Activated naive CD8-positive, alpha-beta T cell treated with anti-CD3 and anti-CD28 coated beads, Interleukin-2, amount 50 U/mL, for 16 hours (primary cell): ENCODE measurements at places on chromosomes 7 and 10.

DNA sequence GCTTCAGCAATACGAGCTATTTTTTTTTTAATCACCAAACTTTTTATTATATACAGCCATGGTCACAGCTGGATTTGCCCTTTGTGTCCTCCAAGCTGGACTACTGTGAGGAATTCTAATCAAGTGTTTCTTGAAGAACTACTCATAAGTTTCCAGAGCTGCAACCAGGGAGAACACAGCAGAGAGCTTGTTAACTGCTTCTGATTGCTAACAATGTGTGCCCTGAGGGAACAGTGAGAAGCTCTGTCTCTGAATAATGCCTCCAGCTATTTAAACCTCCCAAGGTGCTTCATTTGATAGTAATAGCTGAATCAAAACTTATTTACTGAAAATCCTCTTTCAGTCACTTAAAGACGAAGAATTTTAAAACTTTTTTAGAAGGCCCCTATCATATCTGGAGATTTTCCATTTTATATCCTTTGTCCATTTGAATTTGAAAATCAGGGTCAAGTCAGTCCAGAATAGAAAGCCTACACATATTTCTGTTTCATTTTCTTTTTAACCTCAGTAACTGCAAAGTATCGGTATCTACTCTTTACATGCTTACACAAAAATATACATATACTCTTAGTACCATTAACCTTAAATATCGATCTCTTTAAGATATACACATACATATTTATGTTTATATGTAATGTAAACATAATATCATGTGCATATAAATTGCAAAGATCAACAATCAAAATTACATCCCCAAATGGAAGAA is 1024.2 kb downstream of the GRM8 start:
- DNase-seq, result no peak

DNA sequence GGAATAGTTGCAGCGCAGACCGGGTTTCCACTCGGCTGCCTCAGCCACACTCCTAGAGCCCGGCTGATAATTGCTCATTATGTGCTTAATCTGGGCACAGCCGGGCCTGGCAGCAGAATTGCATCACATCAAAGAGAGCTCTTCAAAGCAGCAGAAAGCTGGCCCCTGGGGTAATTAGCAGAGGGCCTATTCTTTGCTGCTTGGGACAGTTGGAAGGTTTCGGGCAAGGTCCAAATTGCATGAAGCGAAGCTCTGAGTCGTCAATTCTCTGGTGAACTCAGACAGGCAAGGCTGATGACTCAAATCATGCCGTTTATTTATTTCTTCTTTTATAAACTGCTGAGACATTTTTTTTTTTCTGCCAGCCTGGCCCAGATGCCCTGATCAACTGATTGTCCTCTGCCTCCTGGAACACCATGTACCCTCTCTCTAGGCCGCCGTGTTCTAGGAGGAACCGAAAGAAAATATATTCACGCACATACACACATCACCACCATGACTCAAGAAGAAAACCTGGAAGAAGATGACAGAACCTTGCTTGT is 242.2 kb downstream of the RAB11FIP2 start:
- no peak for DNase-seq

DNA sequence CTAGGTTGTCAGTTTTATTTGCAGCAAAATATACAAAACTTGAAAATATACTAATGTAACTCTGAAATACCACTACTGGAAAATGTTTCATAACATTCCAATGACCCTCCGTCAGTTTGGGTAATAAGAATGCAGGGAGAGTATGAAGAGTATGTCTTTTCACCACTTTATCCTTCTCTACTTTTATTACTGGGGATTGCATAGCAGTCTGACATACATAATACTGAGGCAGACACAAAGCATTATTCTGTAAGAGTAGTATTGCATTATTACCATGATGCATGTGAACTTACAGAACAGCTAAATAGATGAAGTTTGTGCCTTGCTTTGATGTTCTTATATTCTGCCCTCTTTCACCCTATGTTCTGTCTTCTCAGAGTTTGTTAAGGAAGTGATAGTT is 151.8 kb upstream of the TPK1 start:
- DNase-seq, result no peak

DNA sequence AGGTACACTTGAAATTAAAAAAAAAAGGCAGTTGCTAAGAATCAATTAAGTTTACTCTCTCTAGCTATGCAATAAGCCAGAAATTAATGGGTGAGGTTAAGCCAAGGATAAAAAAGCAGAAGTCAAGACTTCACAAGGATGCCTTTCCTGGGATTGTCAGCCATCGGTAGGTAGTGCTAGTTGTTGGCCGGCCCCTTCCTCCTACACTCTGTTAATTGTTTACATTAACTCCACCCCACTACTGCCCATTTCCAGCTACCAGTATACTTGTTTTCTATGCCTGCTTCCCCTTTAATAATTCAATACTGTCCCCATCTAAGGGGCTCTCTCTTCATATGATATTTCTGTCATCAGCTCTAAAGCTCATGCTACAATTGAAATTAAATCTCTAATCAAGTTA is 461.0 kb downstream of the IPMK start:
- DNase-seq, result no peak

- DNase-seq, result no peak
Observed at GRCh38 chr7:120168066-120168465, 104.9 kb upstream of the KCND2 start.

GRCh38 chr10:32149252-32149955 is 93.2 kb upstream of the KIF5B start:
- DNase-seq, result no peak

DNA sequence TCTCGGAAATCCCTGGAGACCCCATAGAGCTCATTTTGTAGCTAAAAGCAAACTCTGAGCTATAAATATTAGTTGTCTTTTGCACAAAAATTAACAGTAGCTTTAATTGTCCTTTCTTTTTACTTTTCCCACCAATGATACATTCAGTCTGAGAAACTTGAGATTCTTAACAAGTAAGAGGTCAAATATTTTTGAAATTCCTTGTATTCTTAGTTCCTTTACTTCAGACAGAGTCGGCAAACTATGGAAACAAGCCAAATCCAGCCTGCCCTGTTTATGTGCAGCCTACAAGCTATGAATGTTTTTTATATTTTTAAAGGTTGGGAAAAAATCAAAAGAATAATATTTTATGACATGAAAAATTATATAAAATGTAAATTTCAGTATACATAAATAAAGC is 146.6 kb downstream of the CTNNA3 start:
- DNase-seq, result no peak

GRCh38 chr10:96230527-96230926 is 40.8 kb downstream of the BLNK start:
- no peak for DNase-seq

- DNase-seq, result no peak
Observed at GRCh38 chr7:8291397-8292141, 29.6 kb upstream of the ICA1 start.

DNA sequence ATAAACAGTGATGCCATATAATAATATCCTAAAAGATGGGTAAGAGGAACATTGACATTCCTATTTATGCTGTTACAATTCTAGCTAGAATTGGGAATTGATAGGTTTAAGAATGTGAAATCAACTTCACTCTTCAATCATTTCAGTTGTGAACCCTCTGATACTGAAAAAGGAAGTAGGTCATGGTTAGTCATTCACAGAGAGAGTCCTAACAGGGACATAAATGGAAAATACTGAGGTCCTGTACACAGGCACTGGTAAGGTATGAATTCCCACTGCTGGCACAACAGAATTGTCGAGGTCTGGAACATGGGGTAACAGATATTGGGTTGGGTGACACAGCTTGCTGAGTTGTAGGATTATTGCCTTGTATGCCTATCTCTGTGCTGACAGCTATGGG is 289.4 kb upstream of the LRRN3 start:
- DNase-seq, result no peak

DNA sequence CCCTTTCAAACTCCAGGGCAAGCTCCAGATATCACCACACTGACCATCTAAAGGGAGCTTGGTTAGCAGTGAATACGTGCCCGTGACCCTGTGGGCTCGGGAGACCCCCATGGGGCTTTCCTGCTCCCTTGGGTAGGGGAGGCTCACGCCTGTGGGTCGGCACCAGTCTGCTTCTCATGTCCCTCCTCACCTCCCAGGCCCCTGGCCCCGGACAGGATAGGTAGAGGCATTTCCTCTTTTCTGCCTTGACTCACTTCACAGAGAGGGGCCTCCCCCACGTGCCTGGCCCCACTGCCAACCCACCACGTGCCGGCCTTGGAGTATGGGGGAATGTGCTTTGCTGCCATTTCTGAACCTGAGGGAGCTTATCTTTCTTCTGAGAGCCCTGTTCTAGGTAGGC is 131.3 kb upstream of the FAM20C start:
- DNase-seq, result no peak

DNA sequence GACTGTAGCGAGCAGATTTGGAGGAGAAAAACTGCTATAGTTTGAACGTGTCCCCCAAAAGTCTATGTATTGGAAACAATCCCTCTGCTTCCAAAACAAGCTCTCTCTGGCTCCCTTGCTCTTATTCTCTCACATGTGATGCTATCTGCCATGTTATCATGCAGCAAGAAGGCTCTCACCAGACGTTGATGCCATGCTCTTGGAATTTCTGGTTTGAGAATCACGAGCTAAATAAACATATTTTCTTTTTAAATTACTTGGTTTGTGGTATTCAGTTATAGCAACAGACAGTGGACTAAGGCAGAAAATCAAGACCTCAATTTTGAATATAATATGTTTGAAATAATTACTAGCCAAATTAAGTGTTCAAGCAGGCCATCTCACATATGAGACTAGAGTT is 17.5 kb upstream of the GNAT3 start:
- no peak for DNase-seq

- no peak for DNase-seq
Observed at GRCh38 chr7:47711776-47712175, 129.9 kb upstream of the TNS3 start.

DNA sequence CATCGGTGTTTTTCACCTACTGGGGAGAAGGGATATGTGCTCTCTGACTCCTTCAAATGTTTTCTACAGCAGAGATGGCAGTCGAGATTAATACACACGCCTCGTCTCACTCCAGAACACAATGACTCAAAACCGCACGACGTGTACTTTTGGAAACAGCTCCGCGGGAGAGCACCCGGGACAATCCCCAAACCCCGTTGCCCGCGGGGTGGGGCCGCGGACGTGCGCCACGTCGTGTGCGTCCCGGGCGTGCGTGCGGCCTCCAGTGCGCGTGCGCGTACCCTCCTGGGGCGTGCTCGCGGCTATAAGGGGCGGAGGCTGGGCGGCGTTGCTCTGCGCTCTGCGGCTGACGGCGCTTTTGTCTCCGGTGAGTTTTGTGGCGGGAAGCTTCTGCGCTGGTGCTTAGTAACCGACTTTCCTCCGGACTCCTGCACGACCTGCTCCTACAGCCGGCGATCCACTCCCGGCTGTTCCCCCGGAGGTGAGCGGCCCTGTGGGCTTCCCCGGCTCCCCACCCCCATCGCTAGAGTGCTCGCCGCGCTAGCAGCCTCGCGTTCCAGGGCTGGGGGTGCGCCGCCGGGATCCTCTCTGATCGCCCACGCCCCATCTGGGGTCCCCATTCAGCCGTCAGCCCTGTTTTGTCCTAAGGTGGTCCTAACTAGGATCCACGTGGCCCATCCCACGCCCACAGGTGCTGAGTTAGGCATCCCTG is at the start of gene HILPDA:
TSS of gene HILPDA (plus strand) at position 336 of the 712 bp plus-strand sequence. CDS start 1,391 bp downstream, outside the sequence.
- peak; percentile 85 for DNase-seq

GRCh38 chr10:124142960-124143359 is 49.6 kb upstream of the CHST15 start:
- DNase-seq, result no peak

DNA sequence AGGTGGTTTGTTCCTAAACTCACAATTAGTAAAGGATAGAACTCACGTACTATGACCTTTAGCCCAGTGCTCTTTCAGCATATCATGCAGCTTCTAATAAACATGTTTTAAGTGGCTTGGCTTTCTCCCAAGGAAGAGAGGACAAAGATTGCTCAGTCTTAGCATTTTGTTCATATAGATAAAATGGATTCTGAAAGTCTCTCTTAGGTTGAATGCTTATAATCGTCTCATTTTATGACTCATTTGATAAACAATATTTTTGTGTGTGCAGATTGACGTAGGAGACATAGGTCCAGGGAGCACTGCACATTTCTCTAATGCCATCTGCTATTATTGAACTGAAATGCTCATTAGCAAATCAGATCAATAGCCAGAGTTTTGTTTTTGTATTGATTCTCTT is 44.8 kb downstream of the GNAT3 start:
- DNase-seq, result no peak

DNA sequence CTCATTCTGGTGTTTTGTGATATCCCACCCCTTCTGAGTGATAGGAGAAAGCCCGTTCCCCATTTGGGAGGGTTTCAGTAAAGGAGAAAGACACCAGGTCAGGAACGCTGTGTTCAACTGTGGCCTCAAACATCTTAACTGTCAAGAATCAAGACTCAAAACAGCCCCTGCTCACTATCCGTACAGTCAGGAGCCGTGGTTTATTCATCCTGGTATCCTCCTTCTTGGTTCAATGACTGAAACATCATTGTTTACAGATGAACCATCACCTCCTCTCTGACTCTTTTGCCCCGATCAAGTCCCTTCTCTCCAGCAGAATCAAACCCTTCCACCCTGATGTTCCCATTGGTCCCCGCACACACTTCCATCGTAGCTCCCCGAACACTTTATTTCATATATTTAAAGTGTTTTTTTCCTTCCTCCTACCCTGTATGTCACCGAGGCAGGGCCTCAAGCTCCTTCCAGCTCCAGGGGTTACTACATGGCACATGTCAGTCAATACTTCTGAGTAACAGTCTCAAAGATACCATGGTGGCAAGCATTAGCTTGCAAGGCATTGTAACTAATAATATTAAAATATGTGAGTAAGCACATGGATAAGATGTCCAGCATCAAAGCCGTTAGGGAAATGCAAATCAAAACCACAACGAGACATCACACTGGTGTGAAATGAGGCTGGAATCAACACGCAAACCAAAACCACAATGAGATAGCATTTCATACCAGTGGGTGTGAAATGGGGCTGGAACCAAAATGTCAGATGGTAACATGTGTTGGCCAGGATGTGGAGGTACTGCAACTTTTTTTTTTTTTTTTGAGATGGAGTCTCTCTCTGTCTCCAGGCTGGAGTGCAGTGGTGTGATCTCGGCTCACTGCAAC is 124.7 kb upstream of the C1QL3 start:
- DNase-seq, result no peak

DNA sequence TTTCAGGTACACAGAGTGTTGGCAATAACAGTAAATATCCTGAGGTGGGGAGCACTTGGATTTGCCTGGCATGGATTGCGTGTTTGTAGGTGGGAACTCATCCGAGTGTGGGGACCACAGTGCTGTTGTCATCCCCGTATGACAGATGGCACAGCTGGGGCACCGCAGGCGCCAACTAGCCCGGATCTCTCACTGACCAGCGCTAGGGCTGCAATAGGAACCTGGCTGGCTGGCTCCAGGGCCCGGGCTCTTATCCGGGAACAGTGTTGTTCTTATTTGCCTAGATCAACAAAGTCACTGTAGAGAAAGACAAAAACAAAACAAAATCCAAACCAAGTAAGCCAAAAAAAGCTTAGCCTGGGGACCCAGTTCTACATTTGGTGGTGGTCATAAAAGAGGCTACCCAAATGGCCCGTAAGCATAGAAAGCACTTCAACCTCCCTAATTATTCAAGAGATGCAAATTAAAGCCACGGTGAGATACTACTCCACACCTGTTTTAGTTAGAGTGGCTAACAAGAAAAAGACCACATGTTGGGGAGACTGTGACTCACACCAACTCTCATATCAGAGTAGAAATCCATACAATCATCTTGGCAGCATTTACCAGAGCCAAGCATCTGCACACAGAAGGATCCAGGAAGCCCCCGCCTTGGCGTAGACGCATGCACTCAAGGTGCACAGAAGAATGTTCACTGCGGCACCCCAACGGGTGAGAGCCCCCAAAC is 27.2 kb upstream of the PFKFB3 start:
- no peak for DNase-seq

- no peak for DNase-seq
Observed at GRCh38 chr10:114777415-114777814, 44.2 kb upstream of the FHIP2A start.
